ENCODE measurements at places on chromosomes 2 and 18.

DNA sequence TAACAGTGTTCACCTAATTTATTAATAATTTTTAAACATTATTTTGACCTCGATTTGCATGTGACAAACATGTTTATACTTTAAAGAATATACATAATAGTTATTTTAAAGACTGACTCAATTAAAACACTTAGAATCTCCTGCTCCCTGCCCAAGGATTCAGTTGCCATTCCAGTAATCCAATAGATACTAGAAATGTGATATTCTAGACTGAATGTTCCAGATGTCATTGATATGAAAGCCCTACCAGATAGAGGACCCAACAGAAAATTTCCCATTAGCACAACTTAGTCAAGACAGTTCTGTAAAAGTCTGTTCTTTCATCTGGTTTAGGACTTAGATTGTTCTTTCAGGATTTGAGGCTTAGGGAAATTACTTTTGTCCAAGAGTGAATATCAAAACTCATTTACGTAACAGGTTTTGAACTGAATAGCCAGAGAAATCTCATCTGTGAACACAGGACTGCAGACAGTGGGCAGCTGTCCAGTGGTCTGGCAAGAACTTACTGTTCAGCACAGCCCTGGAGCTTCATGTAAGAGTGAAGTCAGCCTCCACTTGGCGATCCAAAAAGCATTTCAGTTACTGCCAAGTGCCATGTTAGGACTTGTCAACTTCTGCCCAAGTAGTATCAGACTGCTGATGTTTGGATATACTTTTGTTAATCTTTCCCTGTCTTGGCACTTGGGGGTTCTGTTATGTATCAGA lies 77.5 kb downstream of the OSBPL6 start:
- no peak for DNase-seq

GRCh38 chr2:28681158-28681571 lies 70.5 kb upstream of the PPP1CB start:
- DNase-seq = peak; percentile 75

DNA sequence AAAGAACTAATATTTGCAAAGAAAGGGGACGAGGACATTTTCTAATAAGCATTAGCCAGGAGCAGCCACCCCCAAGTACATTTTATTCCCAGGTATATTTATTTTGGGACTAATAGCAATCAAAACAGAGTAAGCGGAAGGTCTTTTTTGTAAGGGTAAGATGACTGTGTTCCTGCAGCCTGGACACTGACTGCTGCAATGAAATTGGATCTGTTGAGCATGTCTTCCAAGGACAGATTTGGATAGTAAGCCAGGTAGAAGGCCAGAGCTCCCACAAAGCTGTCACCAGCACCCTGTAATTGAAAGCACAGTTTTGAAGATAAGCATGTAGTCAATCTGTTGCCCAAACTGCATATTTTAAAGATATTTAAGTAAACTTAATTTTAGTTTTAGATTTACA lies 10.0 kb downstream of the MRPL33 start:
- no peak for DNase-seq

GRCh38 chr2:212711856-212712255 lies 173.3 kb upstream of the ERBB4 start:
- DNase-seq = no peak

GRCh38 chr2:63189026-63189425 lies 138.4 kb downstream of the OTX1 start:
- DNase-seq = no peak

GRCh38 chr18:74131124-74131523 lies 16.5 kb downstream of the FBXO15 start:
- DNase-seq = no peak
